Dorsolateral prefrontal cortex (tissue), 122 donors: ENCODE measurements at places on chromosomes 7 and 10.

DNA sequence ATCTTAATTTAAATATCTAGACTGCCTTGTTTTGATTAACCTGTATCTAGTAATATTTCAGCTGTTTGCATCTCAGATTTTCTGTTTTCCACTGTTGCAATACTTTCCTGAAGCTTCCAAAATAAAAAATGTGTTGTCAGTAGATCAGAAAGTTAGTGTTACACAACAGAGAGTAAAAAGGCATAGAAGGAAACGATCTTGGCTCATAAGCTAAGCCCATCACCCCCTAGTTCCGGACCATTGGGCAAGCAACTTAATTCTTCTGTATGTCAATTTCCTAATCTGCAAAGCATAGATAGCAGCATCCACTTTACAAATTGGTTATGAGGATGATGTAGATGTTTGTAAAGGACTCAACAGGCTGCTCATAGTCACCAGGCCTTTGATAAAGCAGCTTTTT, 4.4 kb downstream of the PON3 start:
- DNase-seq: no peak

GRCh38 chr10:34121781-34122622, 693.1 kb downstream of the PARD3 start:
- no peak for DNase-seq

GRCh38 chr7:110766864-110767263, 324.1 kb upstream of the LRRN3 start:
- no peak for DNase-seq

DNA sequence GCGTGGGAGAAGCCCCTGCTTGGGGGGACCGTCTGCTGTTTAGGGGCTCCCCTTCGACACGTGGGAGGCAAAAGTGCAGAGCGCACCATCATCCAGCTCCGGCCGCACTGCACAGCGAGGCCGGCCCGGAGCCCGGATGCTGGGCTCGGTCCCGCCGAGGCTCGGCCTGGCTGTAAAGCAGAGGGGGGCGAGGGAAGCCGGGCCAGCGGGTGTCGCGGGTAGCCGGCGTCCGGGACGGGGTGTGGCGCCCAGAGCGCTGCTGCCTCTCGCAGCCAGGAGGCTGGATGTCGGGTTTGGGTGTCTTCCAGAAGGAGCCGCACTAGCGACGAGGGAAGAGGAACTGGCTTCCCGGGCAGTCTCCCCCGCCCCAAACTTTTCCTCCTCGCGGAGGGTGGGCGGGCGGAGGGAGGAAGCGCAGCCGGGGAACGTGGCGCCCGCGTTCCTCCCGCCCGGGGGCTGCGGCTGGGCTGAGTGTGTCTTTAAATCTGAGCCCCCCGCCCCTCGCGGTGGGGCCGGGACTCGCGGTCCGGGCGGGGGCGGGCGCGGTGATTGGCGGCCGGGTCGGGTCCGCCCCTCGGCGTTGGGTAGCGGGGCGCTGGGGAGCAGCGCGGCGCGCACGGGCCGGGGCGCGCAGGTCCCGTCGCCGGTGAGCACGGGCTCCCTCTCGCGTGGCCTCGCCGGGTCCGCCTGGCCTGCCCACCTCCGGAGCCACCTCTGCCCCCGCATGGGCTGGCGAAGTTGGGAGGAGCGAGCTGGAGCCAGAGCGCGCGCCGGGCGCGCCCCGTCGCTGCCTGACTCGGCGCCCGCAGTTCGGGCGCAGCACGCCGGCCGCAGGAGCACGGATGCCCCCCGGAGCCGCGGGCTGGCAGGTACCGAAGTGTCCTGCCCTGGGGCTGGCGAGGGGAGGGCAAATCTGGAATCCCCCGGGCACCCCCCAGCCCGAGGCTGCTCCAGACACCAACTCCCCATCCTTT, at the start of gene PALD1:
Gene PALD1 (plus strand): TSS at position 577 of the 974 bp plus-strand sequence. CDS start 47,185 bp downstream, outside the sequence.
- DNase-seq: peak; percentile 68

DNA sequence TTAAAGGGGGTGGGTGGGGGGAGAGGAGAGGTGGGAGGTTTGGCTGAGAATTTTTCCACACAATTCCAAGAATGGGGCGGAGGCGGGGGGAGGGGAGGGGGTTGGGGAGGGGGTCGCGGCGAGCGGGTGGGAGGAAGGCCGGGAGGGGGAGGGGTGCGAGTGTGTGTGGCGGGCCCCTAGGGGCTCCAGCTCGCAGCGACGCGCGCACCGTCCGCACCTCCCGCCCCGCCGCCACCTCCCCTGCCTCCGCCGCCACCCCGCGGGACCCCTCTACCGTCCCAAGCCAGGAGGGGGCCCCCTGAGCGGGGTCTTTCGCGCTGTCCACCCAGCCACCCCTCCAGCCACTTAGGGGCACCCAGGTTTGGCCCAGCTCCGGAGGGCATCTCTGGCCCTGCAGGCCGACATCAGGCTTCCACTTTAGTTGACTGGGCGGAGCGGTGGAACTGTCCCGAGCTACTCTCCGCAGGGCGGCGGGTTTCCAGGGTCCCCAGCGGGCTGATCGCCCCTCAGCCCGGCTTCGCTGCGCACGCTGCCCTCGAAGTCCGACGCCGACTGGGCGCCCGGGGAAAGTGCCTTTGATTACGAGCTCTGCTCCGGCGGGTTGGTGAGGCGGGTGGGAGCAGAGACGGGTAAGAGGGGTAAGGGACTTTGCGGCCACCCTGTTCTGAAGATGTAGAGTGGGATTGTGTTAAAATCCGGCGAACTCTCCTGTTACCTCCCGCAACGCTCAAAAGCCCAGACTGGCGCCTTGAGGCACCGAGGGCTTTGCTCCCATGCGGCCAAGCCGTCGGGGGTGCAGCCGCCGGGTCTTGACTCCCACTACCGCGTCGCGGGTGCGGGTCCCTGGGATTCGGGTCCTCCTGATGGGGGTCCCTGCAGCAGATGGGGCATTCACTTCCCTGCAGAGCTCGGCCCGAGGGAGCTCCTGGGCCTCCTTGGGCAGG, 1.8 kb upstream of the VAX1 start:
- no peak for DNase-seq

- DNase-seq: no peak
These were observed 1035.6 kb upstream of the PHF14 start for GRCh38 chr7:9937944-9938631.

DNA sequence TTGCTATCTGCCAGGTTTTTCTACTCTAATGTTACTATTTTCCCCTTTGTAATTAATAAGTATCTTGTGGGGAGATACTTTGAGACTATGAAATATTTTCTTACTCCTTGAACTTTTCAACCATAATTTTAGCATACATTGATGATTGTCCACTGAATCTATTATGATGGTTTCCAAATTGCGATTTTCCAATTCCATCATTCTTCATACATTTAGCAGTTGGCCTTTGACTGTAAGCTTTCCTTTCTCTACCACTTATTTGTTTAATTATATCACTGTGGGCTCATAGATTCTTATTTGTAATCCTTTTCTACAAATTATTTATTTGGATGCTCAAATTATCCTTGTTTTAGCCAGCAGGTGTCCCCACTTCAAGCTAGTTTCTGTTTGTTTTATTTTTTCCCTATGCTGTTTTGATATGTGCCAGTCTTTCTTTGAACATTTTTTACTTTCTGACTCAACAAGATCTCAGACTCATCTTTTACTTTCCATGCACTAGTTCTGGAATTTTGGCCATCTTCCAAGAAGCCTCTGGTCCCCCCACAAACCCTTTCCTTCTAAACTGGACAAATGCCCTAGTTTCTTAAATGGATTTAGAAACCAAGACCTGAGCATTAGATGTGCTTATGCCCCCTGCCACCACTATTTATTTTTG, 11.4 kb upstream of the MRPS16 start:
- DNase-seq: no peak

DNA sequence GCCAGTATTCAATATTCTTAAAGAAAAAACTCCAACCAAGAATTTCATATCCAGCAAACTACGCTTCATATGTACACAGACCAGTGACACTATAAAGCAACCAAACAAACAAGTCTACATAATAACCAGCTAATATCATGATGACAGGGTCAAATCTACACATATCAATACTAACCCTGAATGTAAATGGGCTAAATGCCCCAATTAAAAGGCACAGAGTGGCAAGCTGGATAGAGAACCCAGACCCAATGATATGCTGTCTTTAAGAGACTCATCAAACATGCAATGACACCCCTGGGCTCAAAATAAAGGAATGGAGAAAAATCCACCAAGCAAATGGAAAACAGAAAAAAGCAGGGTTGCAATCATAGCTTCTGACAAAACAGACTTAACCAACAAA, 218.1 kb upstream of the NFE2L3 start:
- DNase-seq: no peak

DNA sequence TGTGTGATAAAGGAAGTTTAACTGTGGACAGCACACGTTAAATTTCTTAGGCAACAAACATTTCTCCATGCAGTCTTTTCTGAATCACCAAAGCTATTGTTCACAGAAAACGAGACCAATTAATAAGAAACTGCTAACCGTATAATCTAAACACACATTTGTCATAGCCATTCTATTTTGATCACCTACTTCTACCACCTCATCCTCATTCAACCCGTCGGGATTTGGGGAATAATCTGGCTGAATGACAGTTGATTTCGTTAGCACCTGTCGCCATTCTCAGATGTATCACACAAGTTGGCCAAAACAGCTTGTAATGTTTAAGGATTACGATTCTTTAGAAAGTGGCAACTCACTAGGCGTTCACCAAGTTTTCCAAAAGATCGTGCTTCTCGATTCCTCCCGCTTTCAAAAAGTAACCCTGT, 1.2 kb downstream of the EZH2 start:
- no peak for DNase-seq

- no peak for DNase-seq
These were observed 103.5 kb downstream of the SND1 start for GRCh38 chr7:127755521-127755920.

DNA sequence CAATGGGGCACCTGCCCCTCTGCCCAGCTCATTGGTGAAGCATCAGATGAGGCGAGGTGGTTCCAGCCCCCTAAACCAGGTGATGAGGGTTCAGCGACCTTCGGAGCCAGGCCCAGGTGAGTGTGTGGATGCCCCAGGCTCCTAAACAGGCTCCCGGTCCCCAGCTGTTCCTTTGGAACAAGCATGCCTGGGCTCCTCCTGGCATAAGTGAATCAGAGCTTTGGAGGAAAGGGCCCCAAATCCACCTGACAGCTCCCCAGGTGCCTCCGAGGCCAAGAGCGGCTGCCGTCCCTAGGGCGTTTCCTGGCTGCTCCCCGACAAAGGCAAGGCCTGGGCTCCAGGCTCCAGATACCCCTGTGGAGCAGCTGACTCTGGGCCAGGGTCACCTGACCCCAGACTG, 61.3 kb downstream of the YKT6 start:
- no peak for DNase-seq

DNA sequence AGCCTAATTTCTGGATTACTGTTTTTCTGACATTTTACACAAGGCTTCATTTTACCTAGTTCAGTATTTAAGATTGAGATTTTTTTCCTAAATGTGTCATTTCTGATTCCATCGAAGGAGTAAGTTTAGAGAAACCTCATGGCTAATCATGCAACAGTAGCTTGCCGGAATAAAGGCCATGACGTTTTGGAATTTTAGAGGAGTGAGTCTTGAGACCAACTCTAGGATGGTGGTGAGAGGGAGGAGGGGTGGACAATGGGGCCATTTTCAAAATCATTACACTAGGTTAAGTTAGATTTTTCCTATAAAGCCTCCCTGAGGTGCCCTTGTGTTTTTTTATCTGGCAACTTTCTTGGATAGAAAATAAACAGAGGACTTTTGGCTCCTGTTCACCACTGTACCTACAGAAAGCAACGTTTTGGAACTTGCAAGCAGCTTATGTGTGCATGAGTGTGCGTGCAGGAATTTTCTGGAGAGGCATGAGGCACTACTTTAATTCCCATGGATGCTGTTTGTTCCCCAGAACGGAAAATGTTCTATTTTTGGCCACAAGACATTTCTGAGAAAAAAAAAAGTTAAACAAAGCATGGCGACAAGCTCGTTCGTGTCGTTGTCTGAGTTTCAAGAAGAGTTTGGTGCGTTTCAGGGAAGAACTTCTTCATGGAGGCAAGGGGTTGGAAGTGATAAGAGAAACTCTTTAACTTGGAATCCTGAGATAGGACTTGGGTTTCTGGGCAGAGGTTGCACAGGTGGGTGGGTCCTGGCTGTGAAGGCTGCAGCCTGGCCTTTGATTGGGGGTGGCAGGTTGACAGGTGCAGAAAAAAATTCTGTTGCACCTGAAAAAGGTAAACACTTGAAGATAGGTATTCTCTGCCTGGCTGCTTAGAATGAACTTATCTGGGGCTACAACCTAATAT, 178.1 kb downstream of the PTEN start:
- DNase-seq: no peak

DNA sequence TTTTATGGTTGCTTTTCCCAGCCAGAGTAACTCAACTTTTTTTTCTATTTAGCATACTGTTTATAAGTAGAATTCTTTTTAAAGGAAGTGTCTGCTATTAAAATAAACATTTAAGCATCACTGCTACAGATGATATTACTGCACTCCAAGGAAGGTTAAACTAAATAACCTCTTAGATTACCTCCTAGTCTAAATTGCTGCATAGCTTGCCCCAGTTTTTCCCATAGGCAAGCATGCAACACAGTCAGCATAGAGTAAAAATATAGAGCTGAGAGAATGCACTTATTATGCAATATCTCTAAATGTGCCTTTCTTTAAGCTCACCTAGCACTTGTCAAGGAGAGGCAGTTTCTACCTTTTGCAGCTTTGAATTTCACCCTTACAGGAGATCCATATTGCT, 1392.4 kb upstream of the CELF2 start:
- DNase-seq: no peak

GRCh38 chr7:28701731-28702130, 256.4 kb downstream of the TRIL start:
- DNase-seq: no peak

DNA sequence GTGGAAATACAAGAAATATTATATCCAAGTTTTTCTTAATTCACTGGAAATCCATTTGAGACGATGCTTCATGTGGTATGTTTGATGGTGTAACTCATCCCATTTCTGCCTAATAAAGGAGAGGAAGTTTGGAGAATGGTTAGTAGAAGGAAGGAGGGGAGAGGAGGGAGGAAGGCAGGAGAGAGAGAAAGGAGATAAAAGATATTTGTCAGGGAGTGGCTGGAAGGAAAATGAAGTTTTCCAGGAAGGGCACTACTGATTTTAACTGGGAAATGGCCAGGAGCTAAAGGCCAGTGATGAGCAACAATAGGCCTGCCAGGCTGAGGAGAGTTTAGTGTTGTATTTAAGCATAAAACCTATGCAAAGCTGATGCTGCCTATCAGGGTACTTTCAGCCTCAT, 182.0 kb downstream of the STK31 start:
- no peak for DNase-seq

DNA sequence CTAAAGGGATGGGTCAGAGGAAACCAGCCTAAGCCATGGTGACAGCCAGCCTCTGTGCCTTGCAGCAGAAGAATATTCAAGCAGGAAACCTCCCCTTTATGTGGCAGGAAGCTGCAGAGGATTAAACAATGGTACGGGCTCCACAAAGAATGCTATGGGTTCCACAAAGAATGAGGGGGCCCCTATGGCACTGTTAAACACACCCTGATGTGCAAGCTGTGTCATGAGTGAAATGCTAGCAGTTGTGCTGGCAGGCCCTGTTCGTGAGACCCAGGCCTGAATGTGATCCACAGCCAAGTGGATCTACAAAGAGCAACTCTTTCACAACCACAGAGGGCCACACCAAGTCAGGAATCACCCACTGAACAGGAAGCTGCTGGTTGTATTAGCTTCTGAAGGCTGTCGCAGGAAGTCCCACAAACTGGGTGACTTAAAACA, 68.9 kb downstream of the MYOF start:
- no peak for DNase-seq
